Osteoblast (primary cell): ENCODE measurements at places on chromosomes 12 and 14.

DNA sequence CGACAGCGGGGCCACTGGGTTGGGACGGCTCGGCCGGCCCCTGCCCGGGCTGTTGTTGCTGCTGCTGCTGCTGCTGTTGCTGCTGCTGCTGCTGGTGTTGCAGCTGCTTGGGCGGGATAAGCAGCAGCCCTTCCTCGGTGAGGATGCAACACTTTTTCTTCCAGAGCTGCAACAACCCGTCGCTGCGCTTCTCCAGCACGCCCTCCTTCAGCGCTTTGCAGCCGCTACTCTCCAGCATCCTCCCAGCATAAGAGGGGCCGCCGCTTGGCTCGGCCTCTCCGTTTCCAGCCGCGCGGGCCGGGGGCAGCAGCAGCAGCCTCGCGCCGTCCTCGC lies 529 bp downstream of the PHLDA1 start:
- peak; percentile 35 for DNase-seq

DNA sequence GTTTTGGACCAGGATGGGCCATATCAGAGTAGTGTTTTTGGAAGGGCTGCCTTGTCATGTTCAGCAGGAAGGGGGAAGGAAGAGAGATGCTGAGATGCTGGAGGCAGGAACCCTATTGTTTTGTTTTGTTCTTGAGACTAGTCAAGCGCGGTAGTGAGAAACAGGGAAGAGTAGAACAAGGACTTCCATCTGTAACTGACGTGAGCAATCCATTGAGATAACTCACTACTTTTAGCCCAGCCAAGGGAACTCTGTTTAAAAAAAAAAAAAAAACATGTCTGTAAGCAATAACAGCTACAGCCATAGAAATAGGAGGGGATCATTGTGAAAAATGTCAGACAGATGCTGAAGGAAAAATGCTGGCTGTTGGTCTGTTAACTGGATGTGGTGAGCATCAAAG lies 34.0 kb downstream of the CD9 start:
- no peak for DNase-seq

GRCh38 chr14:34258318-34258717 lies 203.7 kb downstream of the SPTSSA start:
- DNase-seq = no peak

- DNase-seq = peak; percentile 69
Measured at GRCh38 chr12:69570000-69570516, 15.2 kb upstream of the CCT2 start.

DNA sequence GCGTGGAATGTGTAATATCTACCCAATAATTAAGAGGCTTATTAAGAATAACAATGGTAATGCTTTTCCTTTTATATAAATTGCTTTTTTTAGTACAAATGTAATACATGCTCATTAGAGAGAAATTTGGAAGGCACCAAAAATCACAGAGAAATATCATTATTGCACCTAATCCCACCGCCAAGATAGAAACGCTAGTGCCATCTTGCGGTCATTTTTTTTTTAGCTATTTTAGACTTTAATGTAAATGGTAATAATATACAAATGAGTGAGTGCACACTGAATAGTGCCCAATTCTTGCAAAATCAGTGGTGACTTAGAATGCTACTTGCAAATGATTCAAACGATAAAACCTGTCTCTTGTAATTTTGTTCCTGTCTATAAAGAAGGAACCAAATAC lies 576.8 kb upstream of the TMEM132C start:
- DNase-seq = no peak

GRCh38 chr12:96208346-96208745 lies 14.2 kb downstream of the ELK3 start:
- peak; percentile 93 for DNase-seq

GRCh38 chr12:111780615-111781014 lies 13.9 kb downstream of the ALDH2 start:
- no peak for DNase-seq
